ENCODE measurements at places on chromosomes 16 and 17. TPM values are rescaled to one million over a fixed set of nuclear protein-coding genes. Genes with fewer than 3 reads are reported as not detected.

Gene SDR42E1
- 2.4 TPM for total RNA-seq

Gene TTYH2
- 5.2 TPM for total RNA-seq

Gene SLC16A11
- total RNA-seq, result 0.15 TPM

Gene RND2
- total RNA-seq, result 0.45 TPM

Gene DLX3
- total RNA-seq, result not detected

Gene ZNF469
- total RNA-seq, result 2.8 TPM

Gene OTOP3
- total RNA-seq, result not detected

Gene HLF
- 0.15 TPM for total RNA-seq

All from bronchus fibroblast of lung (primary cell).